ENCODE measurements at places on chromosomes 16 and 17.
A peak's percentile ranks its signal among the peaks of the same experiment; 100 is the strongest.

- DNase-seq = peak; percentile 36
Measured at GRCh38 chr16:10738231-10739077, 5.2 kb upstream of the NUBP1 start.

GRCh38 chr16:70563636-70564035 lies 40.0 kb downstream of the SF3B3 start:
- no peak for DNase-seq

DNA sequence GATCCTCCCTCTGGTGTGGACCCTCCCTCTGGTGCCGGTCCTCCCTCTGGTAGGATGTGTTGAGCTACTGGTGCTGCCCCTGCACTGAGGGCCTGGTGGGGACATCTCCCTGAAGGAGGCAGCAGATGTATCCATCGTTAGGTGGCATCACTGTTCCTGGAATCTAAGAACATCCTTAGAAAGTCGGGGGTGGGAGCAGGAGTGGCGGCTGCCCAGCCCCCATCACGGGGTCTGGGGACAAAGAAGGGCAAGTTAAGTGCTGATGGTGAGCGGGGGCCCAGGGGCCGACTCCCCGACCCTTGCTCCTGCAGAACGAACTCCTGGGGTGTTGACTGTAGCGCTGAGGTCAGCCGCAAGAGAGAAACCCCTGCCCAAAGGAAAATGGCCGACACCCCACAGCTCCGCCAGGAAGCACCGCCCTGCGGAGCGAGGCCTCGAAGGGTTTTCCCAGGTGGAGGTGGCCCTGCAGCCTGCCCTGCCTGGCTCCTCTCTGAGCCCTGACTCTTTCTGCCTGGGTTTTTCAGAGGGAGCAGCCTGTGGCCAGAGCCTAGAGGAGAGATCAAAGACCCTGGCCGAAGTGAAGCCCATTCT lies 5.5 kb downstream of the CTU2 start:
- DNase-seq = no peak

GRCh38 chr16:88599825-88600538 lies 29.8 kb downstream of the ZC3H18 start:
- DNase-seq = no peak

- peak; percentile 92 for DNase-seq
Measured at GRCh38 chr17:996554-997344, at the start of gene TIMM22. Gene TIMM22 (plus strand): TSS chr17:997129. CDS start chr17:997143, 14 bp downstream.

GRCh38 chr17:79399610-79400144 lies 211.2 kb downstream of the RBFOX3 start:
- DNase-seq = no peak

DNA sequence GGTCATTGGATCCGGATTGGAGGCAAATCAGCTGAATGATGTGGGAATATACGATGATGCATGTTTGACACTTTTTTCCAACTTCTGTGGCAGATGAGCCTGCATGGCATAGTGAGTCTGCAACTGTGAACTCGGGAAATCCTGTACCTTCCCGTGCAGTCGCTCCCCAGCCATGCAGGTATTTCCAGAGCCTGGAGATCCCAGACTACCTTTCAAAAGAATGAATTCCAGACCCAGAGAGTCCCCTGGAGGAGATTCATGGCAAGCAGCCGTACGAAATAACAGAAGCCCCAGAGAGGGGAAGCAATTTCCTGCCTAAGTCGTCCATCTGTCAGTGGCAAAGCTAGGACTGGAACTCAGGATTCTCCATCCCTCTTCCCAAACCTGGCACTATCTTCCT lies 75.7 kb upstream of the FAM20A start:
- no peak for DNase-seq

- no peak for DNase-seq
Measured at GRCh38 chr17:33023790-33024189, 32.1 kb downstream of the SPACA3 start.

GRCh38 chr17:38426441-38426840 lies 1.8 kb upstream of the ARHGAP23 start:
- DNase-seq = no peak

- no peak for DNase-seq
Measured at GRCh38 chr16:35391328-35391727, 1931.9 kb downstream of the TP53TG3F start.

GRCh38 chr16:85193115-85193493 lies 80.8 kb upstream of the CIBAR2 start:
- no peak for DNase-seq

DNA sequence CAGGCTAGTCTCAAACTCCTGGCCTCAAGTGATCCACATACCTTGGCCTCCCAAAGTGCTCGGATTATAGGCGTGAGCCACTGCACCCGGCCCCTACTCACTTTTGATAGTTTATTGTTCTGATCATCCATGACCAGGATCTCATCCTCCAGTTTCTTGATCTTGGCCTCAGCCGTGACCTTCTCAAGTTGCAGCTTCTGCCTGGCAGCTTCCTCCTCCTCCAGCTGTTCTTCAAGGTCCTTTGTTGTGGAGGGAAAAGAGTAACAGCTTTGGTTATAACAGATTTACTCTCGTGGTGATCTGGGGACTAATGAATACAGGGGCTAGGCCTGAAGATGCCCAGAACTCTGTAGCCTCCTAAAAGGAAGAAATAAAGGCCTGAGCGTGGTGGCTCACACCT lies 89.9 kb downstream of the NDE1 start:
- no peak for DNase-seq

Data from activated naive CD4-positive, alpha-beta T cell treated with anti-CD3 and anti-CD28 coated beads, Interleukin-2, amount 50 U/mL, for 16 hours (primary cell).